ENCODE measurements at places on chromosomes 12 and 14.

DNA sequence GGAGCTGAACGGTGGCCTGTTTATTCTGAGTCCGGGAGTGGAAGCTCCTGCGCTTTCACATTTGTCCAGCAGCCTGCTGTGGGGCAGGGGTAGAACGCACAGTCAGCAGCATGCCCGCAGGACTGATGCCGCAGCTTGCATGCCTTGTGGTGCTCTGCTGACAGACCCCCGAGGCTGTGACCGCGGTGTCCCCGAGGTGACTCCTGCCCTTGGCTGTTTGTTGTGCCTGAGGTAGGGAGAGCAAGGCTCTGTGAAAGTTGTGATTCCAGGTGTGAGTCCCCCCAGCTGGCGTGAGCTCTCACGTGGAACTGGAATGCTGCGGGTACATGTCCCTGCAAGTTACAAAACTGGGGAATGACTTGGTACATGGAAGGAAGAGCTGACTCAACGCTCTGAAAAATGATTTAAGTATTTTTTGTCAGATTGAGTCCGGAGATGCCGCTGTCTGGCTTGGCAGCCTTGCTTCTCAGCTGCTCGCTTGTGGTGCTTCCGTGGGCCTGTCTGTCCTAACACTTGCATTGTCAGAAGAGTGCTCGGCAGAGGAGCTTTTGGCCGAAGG is 18.1 kb downstream of the MLXIP start:
- peak; percentile 82 for DNase-seq

- no peak for DNase-seq
Measured at GRCh38 chr12:94593822-94594442, 56.4 kb downstream of the TMCC3 start.

- no peak for DNase-seq
Measured at GRCh38 chr14:21999402-21999801, 325.8 kb upstream of the OR4E1 start.

GRCh38 chr12:20187456-20187855 is 180.9 kb upstream of the PDE3A start:
- DNase-seq = peak; percentile 35

DNA sequence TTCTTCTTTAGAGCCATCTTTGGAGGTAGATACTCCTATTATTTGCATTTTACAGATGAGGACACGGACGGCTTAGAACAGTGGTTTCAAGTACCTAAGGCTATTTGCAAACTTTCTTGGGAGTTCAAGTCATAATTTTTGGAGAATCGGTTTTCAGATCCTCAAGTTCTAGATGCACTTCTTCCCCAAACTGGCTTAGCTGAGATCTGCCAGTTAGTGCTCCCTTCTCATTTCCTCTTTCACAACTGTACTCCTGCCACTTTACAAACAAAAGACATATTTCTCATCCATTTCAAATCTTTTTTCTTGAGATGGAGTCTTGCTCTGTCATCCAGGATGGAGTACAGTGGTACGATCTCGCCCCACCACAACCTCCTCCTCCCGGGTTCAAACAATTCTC is 77.3 kb downstream of the HELB start:
- no peak for DNase-seq

GRCh38 chr14:50020184-50020583 is 96.2 kb downstream of the VCPKMT start:
- DNase-seq = no peak

DNA sequence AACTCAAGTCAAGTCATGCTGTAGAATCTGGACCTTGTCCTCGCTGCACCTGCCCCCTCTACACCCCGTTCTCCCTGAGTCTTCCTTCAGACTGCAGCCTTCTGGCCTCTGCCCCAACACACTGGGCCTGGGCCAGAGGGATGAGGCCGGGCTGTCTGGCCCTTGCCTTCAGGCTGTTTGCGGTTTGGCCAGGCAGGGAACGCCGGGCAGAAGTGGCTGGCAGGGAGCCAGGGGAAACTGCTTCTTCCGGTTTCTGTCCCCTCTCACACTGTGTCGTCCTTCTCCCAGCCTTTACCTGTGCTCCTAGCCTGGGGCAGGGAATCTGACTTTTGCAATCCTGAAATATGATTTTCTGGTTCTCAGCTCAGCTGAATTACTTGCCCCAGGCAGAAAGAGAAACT is 13.5 kb downstream of the DGLUCY start:
- DNase-seq = no peak
